ENCODE measurements at places on chromosomes 5 and 9. TPM values are rescaled to one million over a fixed set of nuclear protein-coding genes. Genes with fewer than 3 reads are reported as not detected.

DNA sequence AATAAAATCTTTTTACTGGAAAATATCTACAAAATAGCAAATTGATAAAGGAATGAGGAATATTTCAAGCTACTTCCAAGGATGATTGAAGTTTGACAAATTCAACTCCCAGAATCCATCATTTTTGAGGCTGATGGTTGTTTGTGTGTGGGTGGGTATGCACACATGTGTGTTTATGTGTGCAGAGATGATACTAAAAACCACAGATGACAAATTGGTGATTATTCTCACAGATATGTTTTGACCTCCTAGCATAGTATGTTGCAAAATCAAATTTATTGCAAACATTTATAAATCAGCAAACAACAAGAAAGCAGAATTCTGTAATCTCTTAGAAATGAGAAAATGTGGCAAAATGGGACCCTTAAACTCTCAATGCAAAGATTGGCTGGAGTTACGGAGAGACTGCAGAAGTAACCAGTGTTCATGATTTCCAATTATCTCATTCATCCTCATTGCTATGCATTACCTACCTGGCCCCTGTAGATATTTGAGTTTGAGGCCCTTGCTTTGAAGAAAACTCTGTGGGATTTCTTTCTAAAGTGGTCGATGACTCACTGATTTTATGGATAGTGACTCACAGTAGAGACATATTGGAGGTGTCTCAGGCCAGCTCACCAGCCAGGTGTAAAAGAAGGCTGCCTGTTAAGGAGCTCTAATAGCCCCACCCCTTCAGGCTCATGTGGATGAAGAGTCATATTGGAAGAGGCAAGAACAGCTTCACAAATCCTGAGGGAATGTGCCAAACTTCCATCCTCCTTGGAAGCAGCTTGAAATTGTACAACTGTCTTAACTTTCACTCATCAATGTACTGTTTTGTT is 44.6 kb upstream of the TMC1 start:
- DNase-seq = peak; percentile 99

DNA sequence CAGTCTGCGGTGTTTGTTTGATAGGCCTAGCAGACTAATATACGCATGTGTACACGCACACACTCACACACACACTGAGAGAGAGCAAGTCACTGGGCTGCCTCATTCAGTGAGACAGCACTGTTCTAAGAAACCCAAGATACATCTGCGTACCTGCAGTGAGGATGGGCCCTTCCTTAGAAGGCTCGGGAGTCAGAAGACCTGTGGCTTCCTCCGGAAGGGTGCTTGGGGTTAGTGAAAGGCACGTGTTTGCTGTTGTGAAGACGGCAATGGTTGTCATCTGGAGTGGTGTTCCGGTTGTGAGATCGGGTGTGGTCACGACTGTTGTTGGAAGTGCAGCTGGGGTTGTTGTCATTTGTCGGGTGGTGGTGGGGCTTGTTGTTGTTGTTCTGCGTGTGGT is 11.7 kb downstream of the TIMD4 start:
- DNase-seq = no peak

GRCh38 chr9:128593039-128593438 is 40.7 kb downstream of the SPTAN1 start:
- no peak for DNase-seq

DNA sequence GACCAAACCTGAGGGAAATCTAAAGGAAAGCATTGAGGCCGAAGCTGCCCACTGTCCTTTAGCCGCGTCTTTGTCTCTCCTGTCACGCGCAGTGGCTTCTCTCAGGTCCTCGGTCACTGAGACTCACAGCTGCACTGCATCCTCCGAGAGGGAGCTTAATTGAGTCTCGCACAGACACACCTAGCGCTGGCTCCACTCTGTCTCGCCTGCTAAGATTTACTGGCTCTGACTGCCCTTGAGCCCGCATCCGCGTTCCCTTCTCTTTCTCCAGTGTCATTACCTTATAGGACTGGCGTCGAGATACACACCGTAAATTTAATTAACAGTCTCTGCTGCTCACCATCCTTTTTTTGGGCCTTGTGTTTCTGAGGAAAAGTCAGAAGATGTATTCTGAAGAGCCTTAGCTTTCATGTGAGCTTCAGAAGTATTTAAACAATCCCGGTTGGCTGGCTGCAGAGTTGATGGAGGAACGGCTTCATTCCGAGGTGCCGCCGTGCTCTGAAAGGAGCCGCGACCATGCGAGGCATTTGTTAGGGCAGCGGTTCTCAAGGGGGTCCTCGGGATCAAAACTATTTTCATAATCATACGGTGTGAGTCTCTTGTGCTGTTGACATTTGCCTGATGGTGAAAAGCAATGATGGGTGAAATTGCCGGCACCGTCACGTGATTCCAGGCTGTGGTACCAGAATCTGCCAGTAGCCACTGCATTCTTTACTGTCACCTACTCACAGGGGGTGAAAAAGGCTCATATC is 58.3 kb downstream of the GPR107 start:
- DNase-seq = no peak

DNA sequence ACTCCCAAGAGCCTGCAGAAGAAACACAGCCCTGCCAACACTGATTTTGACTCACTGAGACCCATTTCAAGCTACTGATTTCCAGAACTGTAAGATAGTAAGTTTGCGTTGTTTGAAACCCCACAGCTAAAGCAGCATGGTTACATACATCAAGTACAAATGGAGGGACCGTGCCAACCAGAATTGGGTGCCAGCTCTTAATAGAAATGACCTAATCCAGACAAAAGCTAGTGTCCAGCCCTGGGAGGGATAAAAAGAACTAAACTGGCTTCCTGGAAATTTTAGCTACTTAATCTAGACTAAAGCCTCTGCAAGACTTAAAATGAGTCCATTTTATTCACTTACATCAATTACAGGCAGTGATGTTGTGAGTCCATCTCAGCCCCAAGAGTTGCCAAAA is 122.6 kb downstream of the ADAMTS12 start:
- no peak for DNase-seq

- peak; percentile 93 for DNase-seq
These were observed 11.8 kb downstream of the OTULIN start for GRCh38 chr5:14676320-14676719.

DNA sequence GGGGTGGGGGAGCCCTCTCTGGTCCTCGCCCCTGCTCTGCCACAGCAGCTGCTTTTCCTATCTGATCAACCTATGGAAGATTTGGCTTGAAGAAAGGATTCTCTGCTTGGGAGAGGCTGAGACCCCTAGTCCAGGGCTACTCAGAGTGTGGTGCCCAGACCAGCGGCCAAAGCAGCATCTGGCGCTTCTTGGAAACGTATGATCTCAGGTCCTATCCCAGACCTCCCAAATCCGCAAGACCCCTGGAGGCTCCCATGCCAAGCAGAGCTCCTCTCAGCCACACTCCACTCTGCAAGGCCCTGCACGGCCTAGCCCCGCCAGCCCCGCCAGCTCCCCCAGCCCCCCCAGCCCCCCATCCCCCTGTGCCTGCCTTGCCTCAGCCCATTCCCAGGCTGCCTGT is 181.7 kb downstream of the GAPVD1 start:
- DNase-seq = no peak

DNA sequence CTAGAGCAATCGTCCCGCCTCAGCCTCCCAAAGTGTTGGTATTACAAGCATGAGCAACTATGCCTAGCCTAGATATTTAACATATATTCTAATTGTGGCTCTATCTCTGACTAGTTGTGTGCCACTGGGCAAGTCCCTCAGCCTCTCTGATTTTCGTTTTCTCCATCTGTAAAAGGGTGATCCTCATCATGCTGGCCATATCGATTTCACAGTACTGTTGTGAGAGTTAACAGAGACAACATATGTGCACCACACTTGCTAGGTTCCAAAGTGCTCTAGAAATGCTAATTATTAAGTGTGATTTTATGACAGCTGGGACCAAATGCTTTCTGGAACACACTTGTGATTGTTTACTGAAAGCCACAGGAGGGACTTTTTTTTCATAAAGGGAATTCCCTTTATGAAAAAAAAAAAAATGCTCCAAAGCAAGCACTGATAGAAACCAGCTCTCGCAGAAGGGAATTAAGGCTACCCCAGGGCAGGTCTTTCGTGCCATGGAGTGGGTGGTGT is 78.5 kb upstream of the EPB41L4B start:
- no peak for DNase-seq

GRCh38 chr5:33408816-33409215 is 31.9 kb upstream of the TARS1 start:
- DNase-seq = no peak

DNA sequence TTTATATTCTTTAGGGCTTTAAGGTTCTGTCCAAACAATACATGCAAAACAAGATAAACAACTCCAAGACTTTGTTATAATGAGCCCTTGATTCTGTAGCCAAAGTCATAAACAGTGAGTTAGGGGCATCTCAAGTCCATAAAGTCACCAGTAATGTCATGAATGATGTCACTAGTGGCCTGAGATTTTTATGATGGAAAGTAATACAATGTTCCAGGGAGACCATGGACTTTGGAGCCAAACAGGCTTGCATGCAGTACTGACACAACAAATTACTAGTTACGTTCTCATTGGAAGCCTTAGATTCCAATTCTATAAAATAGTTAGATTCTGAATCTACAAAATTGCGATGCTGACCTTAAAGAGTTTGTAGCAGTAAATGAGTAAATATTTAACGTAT is 280.0 kb downstream of the HINT1 start:
- DNase-seq = no peak

- no peak for DNase-seq
These were observed 11.8 kb downstream of the PHF19 start for GRCh38 chr9:120865176-120865575.

DNA sequence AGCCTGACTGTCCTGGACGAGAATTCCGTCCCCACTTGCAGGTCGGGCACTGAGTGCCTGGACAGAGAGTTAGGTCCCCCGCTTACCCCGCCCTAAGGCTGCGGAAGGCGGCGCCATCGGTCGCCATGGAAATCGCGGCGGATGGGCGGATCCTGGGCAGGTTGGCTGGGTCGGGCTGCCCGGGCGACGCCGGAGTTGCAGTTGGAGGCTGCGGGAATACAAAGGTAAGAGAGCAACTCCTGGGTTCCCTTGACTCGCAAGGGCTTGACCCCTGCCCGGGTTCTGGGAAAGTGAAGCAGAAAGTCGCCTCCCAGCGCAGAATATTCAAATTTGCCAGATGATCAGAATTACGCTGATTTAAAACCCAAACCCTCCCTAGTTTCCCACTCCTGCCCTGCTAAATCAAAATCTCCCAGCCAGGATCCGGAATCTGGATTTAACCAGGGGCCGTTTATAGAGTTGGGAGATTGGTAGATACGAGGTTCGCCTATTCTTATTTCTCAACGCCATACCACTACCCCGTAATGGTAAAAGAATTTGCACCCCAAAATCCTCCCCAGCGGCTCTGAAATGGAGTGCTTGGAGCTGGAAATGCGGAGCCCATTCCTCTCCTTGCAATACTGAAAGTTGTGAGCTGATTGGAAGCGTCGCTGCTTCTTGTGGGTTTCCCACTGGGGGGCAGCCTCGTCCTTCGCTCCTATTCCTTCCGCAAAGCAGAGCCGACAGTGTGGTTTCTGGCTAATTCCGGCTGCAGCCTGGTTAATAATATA is 156.4 kb upstream of the RASEF start:
- DNase-seq = peak; percentile 65

- DNase-seq = no peak
These were observed 25.8 kb downstream of the NIPAL4 start for GRCh38 chr5:157485811-157486210.

DNA sequence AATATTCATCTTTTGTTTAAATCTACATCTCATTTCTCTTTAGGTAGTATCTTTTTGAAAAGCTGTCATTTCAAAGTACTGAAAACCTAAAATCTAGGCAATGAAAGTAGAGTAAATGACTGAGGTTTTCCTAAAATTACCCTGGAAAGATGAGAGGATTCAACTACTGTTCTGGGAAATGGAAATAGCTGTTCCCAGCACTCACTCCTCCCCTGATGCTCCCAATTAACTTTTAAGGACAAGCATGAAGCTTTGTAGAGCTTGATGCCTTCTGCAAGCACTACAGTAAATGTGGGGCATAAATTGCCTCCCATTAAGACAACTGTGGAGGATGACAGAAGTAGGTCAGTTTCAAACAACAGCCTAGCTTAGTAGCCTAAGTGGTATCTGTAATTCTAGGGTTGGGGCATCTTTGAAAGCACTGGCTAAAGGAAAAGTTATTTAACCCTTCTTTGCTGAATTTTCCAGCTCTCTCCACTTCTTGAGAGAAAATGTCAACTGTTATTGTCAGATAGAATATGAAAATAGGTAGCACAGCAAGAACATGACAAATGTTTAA is 100.2 kb upstream of the GNA14 start:
- DNase-seq = no peak

DNA sequence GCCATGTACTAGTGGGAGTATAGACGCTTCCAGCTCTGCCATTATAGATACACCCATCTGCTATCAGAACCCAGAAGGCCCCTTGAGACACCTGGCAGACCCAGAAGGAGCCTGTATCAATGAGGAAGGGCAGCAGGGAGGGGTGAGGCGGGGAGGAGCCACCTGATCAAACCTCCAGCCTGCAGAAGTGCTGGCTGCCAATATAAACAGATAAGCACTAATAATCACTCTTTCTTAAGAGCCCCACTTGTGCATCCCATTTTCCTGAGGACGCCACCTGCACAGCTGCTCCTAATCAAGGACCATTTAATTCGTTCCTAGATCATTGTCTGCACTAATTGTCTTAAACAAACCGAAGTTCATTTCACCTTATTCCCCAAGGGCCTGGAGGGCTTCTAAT is 75.0 kb upstream of the NEK6 start:
- DNase-seq = no peak

DNA sequence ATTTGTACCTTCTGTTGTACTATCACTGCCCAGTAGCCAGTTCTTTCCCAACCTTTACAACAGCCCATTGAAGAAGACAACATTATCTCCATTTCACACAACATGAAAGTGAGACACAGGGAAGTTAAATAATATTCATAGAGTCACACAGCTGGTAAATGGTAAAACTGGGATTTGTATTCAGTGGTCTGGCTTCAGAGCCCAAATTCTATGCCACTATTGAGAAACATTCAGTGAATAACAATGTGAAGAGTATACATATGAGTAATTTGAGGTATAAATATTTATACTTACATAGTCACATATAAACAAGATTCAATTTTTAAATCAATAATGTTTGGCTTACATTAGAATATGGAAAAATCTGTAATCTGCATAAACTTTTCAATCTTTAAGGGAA is 13.8 kb downstream of the SMIM15 start:
- DNase-seq = no peak

DNA sequence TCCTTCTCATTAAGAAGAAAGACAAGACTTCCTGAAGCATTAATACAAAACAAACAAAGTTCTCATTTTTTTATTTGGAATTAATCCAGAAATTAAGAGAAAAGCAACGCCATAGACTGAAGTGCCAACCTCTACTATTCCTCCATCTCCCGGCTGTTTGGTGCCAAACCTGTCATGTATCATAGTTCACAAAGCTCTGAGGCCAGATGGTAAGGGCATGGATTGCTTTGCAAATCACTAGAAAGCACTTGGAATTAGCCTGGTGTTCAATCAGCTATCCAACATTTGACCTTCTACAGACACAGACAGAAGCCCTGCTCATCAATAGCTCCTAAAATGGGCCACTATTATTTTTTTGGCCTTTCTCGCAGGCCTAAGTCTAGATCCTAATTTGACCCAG is 33.8 kb downstream of the HTR1A start:
- no peak for DNase-seq

GRCh38 chr5:160930406-160930805 is 78.4 kb upstream of the ATP10B start:
- peak; percentile 21 for DNase-seq

- peak; percentile 32 for DNase-seq
These were observed 10.3 kb upstream of the CRHBP start for GRCh38 chr5:76942581-76942980.

- peak; percentile 5 for DNase-seq
These were observed 6.6 kb downstream of the PCBD2 start for GRCh38 chr5:134911285-134912206.

GRCh38 chr5:91109634-91110033 is 273.5 kb downstream of the ARRDC3 start:
- no peak for DNase-seq

CCDC192 gene
- total RNA-seq = not detected

MYOT gene
- total RNA-seq = not detected
